ENCODE measurements at places on chromosomes 6 and 20.
A peak's percentile ranks its signal among the peaks of the same experiment; 100 is the strongest.

DNA sequence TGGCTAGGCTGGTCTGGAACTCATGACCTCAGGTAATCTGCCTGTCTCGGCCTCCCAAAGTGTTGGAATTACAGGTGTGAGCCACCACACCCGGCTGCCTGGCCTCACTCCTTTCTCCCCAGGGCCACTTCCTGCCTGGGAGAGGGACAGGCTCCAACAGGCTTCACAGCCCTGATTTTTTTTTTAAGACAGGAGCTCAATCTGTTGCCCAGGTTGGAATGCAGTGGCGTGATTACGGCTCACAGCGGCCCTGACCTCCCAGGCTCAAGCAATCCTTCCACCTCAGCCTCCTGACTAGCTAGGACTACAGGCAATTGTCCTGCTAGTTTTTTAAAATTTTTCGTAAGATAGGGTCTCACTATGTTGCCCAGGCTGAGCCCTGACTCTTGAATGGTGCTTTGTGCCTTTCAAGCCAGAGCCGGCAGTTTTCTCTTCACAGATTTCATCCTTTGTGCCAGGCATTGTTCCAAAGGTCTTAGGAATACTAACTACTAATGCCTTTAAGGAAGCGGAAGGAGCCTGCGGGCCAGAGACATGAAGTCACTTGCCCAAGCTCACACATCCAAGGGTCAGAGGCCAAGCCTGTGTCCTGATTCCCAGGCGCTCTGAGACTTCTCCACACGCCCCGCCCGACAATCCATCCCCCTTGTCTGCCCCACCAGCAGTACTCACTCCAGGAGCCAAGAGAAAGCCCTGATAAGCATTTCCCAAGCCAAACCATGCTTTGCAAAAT is 19.2 kb downstream of the CAPN11 start:
- peak; percentile 94 for DNase-seq

DNA sequence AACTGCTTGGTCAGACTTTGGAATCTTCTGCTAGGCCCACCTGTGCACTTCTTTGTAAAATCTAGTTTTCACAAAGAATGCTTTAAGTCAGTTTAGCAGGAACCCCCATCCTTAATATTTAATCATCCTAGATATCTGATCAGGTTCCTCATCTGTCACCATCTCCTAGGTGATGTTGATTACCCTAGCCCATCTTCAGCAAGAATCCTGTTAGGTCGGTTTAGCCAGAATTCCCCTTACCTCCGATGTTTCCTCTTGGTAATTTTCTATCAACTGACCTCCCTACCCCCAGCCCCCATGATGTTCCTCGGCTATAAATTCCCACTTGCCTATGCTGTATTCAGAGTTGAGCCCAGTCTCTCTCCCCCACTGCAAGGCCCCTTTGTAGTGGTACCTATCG is 2.7 kb upstream of the ZNF341 start:
- DNase-seq = no peak

DNA sequence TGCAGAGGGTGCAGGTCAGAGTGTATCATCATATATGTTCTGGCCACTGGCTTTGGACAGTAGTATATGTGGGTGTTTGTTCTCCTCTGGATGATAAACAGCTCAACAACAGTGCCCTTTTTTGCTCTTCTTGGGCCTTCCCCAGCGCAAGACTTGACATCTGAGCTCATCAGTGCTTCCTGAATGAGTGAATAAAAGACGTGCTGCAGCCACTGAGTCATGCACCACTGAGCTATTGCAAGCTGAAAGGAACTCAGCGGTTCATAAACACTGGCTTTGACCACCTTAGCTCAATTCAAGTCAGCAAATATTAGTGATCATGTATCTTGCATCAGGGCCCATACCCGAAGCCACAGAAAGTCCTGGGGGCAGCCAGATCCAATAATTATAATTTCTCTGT is 105.3 kb upstream of the KCNG1 start:
- no peak for DNase-seq

DNA sequence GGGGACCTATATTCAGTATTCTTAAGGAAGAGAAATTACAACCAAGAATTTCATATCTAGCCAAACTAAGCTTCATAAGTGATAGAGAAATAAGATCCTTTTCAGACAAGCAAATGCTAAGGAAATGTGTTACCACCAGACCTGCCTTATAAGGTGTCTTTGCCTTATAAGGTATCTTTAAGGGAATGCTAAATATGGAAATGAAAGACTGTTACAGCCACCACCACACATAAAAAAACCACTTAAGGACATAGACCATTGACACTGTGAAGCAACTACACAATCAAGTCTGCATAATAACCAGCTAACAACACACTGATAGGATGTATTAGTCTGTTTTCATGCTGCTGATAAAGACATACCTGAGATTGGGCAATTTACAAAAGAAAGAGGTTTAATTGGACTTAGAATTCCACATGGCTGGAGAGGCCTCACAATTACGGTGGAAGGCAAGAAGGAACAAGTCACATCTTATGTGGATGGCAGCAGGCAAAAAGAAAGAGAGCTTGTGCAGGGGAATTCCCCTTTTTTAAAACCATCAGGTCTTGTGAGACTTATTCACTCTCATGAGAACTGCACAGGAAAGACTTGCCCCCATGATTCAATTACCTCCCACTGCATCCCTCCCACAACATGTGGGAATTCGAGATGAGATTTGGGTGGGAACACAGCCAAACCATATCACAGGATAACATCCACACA is 119.2 kb upstream of the LAMA2 start:
- no peak for DNase-seq

- DNase-seq = no peak
These were observed 5.5 kb downstream of the HTR1B start for GRCh38 chr6:77457720-77458349.

DNA sequence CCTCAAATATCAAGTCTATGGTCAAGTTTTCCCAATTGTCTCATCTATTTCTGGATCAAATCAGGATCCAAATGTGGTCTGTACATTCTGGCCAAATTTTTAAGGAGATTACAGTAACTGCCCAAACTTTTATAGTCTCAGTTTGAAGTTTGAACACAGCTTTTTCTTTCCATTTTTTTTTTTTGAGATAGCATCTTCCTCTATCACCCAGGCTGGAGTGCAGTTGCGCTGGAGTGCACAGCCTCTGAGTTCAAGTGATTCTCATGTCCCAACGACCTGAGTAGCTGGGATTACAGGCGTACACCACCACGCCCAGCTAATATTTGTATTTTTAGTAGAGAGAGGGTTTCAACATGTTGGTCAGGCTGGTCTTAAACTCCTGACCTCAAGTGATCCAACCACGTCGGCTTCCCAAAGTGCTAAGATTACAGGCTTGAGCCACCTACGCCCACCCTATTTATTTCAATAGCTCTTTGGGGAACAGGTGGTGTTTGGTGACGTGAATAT is 84.9 kb upstream of the CARMIL1 start:
- DNase-seq = no peak

DNA sequence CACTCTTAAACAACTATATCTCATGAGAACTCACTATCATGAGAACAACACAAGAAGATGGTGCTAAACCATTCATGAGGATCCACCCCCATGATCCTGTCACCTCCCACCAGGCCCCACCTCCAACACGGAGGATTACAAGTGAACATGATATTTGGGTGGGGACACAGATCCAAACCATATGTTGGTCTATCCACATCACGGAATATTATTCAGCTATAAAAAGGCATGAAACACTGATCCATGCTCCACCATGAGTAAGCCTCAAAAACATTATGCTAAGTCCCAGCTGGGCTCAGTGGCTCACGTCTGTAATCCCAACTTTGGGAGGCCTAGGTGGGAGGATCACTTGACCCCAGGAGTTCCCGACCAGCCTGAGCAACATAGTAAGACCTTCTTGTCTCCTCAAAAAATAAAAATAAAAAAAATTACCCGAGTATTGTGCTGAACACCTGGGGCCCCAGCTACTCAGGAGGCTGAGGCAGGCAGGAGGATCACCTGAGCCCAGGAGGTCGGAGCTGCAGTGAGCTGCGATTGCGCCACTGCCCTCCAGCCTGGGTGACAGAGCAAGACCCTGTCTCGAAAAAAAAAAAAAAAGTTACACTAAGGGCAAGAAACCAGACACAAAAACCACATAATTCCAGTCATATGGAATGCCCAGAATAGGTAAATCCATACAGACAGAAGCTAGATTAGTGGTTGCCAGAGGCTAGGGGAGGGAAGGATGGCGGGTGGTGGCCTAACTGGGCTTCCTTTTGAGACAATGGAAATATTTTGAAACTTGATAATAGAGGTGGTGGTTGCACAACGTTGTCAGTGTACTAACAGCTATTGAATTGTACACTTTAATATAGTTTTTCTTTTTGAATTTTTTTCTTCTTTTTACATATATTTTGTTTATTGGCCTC is 43.1 kb downstream of the ZNF217 start:
- DNase-seq = no peak

GRCh38 chr6:23446469-23446967 is 679.5 kb upstream of the NRSN1 start:
- DNase-seq = no peak

- DNase-seq = no peak
These were observed 99.0 kb downstream of the JARID2 start for GRCh38 chr6:15344831-15345230.

- DNase-seq = no peak
These were observed 5.9 kb downstream of the WRNIP1 start for GRCh38 chr6:2771079-2771478.

DNA sequence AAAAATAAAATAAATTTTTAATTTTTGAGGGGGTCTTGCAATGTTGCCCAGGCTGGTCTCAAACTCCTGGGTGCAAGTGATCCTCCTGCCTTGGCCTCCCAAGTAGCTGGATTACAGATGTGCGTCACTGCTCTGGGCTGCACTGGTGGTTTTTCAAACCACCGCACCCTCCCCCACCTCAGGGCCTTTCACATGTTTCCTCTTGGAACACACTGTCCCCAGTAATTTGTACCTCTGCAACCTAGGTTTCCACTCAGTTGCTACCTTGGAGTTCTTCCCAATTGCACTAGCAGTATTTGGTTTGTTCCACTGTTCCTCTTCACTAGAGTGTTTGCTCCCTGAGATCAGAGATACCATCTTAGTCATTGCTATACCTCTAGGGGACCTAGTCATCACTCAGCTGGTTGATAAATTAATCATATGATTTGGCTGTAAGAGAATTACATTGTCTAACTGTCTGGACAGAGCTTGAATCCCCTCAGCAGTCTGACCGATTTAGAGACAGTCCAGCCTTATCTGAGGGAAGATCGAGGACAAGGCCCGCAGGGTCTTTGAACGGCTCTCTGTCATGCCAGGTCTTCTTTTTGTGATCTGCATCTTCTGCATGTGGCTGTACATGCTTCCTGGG is 32.0 kb downstream of the CEP43 start:
- no peak for DNase-seq

DNA sequence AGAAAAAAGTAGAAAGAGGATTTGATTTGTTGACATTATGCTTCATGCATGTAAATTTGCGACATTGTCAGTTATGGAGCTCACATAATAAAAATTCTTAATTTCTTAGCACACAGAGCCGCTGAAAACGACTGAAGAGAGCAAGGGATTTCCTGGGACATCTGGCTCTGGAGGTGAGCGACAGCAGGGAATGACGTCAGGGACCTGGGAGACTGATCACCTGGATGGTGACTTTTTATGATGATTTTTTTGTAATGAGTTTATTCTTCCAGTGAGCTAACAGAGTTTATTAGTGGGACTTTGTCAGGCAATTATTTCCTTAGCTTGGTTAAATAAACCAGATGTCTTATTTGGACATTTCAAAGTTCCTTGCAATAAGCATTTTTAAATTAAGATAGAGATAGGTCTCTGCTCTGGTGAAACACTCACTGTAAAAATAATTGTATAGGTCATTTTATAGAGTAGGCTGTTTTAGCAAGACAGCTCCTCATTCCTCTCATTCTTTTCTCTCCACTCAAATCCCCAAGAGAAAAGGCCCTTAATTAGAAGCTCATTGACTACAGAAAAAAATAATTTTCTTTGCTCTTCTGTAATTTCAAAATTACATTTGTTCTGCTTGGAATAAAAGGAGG is 19.4 kb downstream of the TMEM200A start:
- no peak for DNase-seq

DNA sequence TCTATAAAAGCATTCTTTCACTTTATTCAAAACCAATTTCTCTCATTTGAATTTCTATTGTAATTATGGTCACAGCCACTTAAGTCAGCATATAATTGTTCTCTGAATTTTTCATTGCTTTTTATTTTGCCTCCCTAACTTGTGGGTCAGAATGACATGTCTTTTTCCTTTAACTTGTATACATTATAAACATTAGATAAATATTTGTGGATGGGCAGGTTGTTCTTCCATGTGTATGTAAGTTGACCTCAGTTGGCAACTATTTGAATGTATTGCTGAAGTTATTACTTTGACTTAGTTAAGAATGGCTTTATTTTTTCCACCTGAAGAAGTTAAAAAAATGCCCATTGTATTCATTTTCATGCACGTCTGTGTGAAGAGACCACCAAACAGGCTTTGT is 83.0 kb upstream of the MAP3K7 start:
- DNase-seq = no peak

GRCh38 chr6:94713446-94713845 is 863.9 kb upstream of the MANEA start:
- DNase-seq = no peak

DNA sequence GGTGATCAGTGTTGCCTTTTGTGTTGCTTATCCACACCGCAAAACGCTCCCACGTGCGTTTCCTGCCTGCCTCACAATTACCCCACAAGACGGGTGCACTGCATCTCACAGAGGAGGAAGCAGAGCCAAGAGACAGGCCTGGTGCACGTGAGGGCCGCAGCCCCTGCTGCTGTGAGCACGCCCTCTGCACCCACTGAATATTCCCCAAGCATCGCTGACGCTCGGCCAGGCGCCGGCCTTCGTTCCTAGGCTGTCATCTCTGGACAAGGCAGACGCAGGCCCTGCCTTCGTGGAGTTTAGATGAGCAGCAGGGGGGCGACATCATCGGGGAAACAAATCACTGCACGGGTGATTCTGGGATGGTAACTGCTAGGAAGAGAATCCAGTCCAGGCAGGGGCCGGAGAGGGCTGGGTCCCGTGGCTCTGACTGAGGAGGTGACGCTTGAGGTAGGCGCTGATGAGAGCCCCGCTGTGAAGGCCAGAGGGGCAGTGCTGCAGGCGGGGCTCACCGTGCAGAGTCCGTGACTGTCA is 162.4 kb upstream of the QKI start:
- DNase-seq = no peak

GRCh38 chr6:46052479-46052878 is 36.8 kb upstream of the CLIC5 start:
- DNase-seq = no peak

DNA sequence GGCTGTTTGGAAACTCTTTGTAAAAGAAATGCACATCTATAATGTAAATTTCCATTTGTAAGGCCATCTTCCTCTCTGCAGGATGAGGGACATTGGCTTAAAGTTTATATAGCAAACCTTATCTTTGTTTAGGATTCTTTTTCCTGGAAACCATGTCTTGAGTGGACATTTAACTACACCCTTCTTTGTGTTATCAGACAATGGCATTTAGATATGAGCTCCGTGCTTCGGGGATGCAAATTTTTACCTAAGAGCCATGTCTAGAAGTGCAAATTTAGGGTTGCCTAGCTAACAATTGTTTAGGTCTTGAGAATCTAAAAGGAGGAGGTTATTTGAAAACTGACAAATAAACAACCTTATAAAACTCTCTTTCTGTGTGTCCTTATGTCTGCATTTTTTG is 623.8 kb downstream of the MMUT start:
- no peak for DNase-seq

- DNase-seq = no peak
These were observed 128.8 kb upstream of the PDE7B start for GRCh38 chr6:135722679-135723078.

- DNase-seq = peak; percentile 90
These were observed 6.1 kb upstream of the HSPA1B start for GRCh38 chr6:31821301-31822035.

Data from posterior vena cava (tissue), 2 donors.